NK-92 treated with Interleukin-12 subunit alpha and Interleukin-12 subunit beta, amount 100 ng/mL, for 24 hours (cell line): ENCODE measurements at places on chromosomes 2 and 18.
A peak's percentile ranks its signal among the peaks of the same experiment; 100 is the strongest.

- DNase-seq, result no peak
These were observed 116.1 kb downstream of the FAM117B start for GRCh38 chr2:202750763-202751427.

DNA sequence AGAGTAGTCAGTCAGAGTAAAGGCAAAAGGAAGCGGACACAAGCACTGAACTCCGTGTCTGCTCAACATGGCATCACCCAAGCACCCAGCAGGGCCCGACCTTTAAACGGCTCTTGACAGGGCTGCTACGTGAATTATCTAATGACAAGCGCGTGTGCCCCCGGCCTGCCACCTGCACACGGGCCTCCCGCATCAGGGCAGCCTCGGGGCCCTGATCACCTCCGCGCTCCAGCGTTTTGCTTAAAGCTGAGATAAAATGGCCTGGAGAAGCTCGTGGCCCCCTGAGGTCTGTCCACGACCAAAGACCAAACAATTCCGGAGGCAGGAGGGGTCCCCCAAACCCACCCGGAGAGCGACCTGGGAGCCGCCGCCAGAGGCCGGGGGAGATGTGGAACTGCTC lies 376 bp downstream of the NDUFA10 start:
- no peak for DNase-seq

- DNase-seq, result peak; percentile 51
These were observed 22.2 kb downstream of the FAP start for GRCh38 chr2:162221064-162221463.

DNA sequence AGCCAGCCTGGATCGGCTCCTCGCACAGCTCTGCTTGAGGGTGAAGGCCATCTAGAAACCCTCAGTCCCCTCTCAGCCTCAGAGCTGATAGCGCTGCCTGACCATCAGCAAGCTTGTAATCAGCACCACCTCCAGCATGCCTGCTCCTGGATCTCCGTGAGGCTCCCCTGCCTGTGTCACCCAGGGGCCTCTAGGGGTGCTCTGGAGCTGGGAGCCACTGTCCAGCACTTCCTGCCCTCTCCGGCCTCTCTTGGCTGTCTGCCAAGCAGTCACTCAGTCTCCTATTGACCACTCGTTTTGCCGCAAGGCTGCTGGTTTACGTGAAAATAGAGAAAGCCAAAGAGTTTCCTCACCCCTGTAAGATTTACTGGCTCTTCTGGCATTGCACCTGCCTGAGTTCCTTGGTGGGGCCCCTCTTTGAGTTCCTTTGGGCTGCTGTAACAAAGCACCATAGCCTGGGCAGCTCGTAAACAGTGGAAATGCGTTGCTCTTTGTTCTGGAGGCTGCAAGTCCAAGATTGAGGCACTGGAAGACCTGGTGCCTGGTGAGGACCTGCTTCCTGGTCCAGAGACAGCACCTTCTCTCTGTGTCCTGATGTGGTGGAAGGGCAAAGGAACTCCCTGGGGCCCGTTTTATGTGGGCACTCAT lies 17.9 kb downstream of the CAPN10 start:
- DNase-seq, result no peak

- no peak for DNase-seq
These were observed 86.3 kb downstream of the MDH1 start for GRCh38 chr2:63675026-63675425.

DNA sequence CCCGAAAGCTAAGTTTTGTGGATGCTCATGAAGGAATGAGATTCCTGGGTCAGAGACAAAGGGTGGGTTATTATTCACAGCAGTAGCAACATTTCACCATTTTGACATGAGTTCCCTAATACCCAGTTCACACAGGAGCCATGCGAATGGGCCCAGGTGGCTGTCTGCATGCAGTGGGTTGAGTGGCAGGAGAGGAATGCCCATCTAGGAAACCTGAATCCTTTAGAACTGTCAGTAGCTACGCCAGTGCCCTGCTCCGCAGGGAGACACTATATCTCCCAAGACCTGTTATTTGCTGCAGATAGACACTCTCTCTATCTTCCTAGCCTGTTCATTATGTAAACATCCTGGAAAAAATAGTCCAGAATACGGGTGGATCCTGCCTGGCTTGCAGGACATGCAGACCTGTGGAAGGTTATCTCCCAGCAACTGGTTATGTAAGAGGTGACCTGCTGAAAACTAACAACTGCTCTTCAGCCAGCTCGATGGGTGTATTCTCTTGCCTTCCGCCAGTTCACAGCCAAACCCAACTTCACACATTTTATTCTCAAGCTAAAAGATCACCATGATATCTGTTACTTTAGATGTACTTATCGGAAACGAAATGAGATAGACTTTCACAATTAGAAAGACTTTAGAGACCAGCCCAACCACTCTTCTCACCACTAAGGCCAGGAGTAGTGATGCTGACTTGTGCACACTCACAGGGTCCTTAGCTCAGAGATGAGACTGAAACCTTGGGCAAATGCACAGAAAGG lies 59.1 kb downstream of the MBP start:
- no peak for DNase-seq

- DNase-seq, result no peak
These were observed 10.5 kb downstream of the CAMKMT start for GRCh38 chr2:44372246-44372645.

DNA sequence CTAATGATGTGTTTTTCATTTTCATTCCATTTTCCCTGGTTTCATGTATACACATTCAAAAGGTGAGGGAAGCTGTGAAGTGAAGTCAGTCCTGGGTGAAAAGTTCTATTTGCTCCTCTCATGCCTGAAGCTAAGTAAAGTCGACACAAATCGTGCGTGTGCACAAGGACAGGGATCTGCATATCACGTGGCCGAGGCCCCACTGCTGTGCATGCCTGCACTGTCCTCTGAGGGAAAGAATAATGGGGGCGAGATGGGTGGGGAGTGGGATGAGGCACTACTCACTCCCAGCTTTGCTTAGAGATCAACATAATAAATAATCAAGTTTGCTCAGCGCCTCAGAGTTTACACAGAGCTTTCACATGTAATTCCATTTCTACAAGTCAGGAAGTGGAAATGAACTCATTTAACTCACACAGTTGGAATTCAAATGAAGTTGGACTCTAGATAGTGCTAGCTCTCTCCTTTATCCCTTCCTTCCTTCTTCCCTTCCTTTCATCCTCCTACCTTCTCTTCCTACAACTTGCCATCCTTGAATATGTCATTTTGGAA lies 5.1 kb upstream of the PTPRM start:
- DNase-seq, result no peak

GRCh38 chr18:28080876-28081300 lies 96.0 kb downstream of the CDH2 start:
- no peak for DNase-seq

GRCh38 chr18:73043211-73043610 lies 175.4 kb upstream of the NETO1 start:
- DNase-seq, result no peak

- no peak for DNase-seq
These were observed 11.3 kb upstream of the MLPH start for GRCh38 chr2:237475704-237476141.

- DNase-seq, result no peak
These were observed 1.0 kb downstream of the PLEKHB2 start for GRCh38 chr2:131105950-131106801.

DNA sequence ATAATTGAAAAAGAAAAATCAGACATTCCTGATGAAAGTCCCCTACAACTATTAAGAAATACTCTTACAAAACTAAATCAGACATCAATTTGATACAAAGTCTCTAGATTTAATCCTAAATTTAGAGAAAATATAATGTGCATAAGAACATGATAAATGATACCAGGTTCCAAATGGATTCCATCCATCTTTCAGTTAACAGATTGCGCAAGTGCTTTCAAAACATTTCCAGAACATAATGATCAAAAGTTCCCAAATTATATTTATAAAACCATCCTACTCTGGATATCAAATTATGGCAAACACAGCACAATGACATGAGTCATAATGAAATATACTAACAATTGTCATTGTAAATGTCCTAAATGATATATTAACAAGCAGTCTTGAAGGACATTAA lies 151.0 kb upstream of the GYPC start:
- no peak for DNase-seq

- no peak for DNase-seq
These were observed 973.1 kb downstream of the TMEM182 start for GRCh38 chr2:103734911-103735310.

DNA sequence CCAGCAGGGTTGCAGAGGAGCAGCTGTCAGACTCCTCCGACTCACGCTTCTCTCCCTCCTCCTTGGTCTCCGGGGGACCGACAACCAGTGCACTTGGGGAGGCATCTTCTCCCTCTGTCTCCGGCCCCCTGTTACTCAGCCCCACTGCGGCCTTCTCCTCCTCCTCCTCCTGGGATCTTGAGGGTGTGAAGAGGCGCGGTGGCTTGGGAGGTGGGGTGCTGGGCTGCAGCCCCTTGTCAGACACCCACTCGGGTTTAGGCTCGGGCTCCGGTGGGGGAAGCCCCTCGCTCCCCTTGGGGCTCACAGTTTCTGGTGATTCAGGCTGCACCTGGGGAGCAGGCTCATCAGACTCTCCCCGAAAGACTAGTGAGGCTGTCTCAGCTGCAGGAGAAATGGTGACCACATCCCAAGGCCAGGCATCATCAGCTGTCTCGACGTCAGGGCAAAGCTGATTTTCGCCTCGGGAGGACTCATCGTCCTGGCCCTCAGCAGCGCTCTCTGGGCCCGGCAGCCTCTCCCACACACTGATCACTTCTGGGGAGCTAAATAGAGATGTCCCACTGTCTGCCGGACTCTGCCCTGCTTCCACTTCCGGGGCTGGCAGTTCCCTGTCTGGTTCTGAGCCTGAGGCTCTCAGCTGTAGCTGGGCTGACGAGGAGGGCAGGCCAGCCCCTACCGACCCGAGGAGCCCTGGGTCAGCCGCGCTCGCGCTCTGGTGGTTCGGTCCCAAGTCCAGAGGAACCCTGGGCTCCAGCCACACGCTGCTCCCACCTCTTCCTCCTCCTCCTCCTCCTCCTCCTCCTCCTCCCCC lies 9.0 kb upstream of the SFXN5 start:
- DNase-seq, result no peak

GRCh38 chr2:207767461-207768167 lies 2.1 kb downstream of the FZD5 start:
- no peak for DNase-seq

GRCh38 chr2:219362524-219363164 lies 25.1 kb downstream of the DNPEP start:
- DNase-seq, result no peak

- no peak for DNase-seq
These were observed 202.5 kb upstream of the RBMS1 start for GRCh38 chr2:160696087-160696452.

DNA sequence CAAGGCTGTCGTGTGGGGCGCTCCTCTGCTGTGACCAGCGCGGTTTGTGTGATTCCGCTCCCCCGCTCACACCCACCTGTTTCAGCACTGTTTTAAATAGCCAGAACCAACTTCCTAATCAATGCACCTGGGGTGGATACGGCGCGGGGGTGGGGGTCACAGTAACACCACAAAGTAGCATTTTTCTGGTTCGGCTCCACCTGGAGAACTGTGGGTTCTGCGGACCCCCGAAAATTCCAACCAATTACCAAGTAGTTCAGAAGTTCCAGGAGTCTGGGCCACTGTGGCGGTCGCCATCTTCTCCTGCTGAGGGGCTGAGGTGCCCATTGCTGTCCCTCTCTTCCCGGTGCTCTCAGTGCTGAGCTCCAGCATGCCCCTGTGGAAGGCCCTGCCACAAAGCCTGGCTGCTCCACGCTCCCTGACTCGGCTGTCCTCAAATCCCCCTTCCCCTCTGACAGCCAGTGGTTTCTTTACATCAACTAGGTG lies 79.4 kb downstream of the GFPT1 start:
- DNase-seq, result no peak

DNA sequence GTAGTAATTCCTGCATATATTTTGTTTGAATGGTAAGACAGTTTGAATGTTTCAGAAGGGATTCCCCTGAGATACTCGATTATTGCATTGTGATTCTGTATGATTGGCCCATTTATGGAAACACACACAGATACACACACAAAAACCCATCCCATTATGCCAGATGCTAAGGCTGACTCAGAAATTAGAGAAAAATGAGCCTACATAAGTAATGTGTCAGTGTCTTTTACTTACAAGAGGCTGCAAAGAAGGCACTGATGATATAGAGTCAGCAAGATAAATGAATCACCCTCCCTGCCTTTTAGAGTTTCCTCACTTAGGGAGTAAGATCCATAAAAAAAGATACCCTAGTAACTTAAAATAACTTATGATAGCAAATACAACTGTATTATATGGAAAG lies 1481.1 kb upstream of the ACVR2A start:
- no peak for DNase-seq

GRCh38 chr2:29040552-29040951 lies 33.8 kb downstream of the PCARE start:
- no peak for DNase-seq

DNA sequence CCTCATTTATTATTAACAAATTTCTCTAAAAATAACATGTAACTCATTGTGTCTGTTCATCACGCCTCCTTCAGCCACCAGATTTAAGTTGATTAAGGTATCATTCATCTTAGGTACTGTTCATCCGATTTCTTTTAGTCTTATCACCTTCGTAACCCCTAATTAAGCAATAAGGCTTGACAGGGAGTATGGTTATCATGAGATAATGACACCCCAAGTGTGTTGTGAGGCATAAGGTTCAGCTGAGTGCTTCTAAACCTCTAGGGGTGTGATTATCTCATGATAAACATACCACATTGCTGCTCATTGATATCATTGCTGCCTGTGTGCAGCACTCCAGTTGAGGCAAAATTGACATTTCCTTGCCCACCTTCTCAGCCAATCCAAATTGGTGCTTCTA lies 158.9 kb upstream of the BOD1L2 start:
- DNase-seq, result no peak

- no peak for DNase-seq
These were observed 259.6 kb upstream of the PIK3C3 start for GRCh38 chr18:41695441-41695840.

GRCh38 chr2:55401124-55401523 lies 18.5 kb downstream of the CCDC88A start:
- DNase-seq, result no peak

- no peak for DNase-seq
These were observed 22.4 kb upstream of the RMP24 start for GRCh38 chr18:35949903-35950627.

- DNase-seq, result no peak
These were observed 138.9 kb downstream of the HNMT start for GRCh38 chr2:138103156-138103555.

DNA sequence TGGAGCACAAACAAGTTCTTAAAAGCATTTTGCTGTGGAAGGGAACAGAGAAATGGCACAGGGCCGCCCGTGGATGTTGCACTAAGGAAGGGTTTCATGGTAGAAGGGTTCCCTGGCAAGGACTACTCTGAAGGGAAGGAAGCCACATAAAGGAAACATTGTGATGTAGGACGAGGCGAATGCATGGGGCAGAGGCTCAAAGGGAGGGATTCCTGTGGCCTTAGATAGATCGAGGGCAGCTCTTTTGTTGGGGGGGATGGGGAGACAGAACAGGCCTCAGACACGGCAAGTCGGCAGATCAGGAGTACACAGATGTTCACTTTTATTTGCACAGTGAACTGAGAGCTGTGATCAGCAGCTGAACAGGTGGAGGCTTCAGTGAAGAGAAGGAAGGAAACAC lies 205.4 kb downstream of the SNTG2 start:
- DNase-seq, result no peak

DNA sequence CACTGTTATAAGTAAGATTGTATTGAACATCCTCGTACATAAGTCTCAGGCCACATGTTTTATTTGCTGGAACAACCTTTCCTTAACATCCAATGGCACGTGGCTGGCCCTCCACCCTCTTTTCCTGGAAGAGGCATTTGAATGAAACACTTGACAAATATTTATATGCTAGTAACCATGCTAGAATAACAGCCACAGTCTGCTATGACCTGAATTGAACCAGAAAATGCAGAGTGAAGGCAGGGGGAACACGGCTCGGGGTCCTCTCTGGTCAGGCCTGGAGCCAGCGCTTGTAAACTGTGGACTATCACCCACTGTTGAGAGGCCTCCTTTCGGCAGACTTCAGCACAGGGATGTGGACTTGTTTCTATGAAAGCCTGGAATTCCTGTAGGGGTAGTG lies 198.2 kb upstream of the COPS8 start:
- no peak for DNase-seq
